Heart left ventricle (tissue), 16 donors: ENCODE measurements at places on chromosomes 3 and 15.

GRCh38 chr15:66619152-66619903, 53.5 kb upstream of the LCTL start:
- DNase-seq: peak; percentile 85

GRCh38 chr3:196997311-196997710, 28.7 kb upstream of the PIGZ start:
- no peak for DNase-seq

DNA sequence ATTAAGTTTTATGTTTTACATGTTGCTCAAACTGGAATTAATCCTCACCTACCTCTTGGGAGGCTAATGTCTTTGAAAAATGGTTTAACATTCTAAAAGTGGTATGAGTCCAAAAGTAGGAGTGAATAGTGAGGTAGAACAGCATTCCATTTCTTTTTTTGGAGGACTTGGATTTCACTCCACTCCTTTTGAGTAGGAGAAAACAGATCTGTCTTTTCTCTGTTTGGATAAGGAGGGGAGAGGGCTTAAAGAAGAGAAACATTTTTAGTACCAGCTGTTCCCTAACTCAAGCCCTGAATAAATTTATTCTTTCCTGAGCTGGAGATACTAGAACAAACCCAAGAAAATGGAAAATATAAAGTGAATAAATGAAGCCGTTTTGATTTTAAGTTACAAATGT, 687.9 kb downstream of the MECOM start:
- no peak for DNase-seq

- no peak for DNase-seq
Observed at GRCh38 chr3:153970047-153970446, 151.1 kb upstream of the ARHGEF26 start.
